Astrocyte (in vitro differentiated cells and primary cell): ENCODE measurements at places on chromosomes 13 and 19.

GRCh38 chr19:41870401-41870873, 6.6 kb upstream of the CD79A start:
- H3K36me3 ChIP-seq, result peaks cover 47% of the 10 kb centered on the region
- H3K4me3 ChIP-seq, result no peak overlapping the region
- no peaks in the 10 kb centered on the region for H3K4me1 ChIP-seq

DNA sequence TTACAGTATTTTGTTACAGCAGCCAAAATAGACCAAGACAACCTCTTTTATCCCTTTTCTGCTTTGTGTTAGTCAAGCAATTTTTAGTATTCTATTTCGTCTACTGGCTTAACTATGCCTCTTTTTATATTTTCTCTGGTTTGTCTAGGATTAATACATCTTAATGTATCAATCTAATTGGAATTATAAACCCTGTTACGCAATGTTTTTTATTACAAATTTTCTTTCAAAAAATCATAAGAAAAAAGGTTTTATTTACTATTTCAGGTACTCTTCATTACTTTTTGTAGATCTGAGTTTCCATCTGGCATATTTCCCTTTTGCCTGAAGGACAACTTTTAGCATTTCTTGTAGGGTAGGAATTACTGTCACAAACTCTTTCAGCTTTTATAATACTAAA, 275.3 kb downstream of the DIAPH3 start:
- no peaks in the 10 kb centered on the region for H3K27me3 ChIP-seq
- no peaks in the 10 kb centered on the region for H3K4me1 ChIP-seq
- H3K27ac ChIP-seq, result no peak overlapping the region
- H3K4me3 ChIP-seq, result no peak overlapping the region

DNA sequence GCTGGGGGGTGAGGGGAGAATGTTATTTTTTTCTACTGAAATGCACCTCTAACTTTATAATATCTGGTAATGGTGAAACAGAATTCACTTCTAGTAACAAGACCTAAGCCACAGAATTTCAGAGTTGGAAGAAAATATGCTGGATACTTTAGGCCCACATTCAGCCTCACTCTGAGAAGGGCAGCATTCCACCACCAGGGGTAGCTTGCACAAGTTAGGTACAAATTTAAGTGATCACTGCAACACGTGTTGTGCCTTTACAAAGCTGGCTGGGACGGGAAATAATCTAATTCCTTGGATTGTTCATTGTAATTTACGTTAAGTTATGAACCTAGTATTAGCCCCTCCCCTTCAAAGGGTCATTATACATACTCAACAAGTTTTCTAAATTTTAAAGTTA, 192.3 kb downstream of the RGCC start:
- no peak overlapping the region for H3K4me3 ChIP-seq
- H3K36me3 ChIP-seq, result no peaks in the 10 kb centered on the region
- no peaks in the 10 kb centered on the region for H3K27me3 ChIP-seq
- no peak overlapping the region for H3K27ac ChIP-seq

GRCh38 chr19:41843371-41843770, 1.1 kb downstream of the LYPD4 start:
- no peak for DNase-seq
- H3K4me1 ChIP-seq, result no peaks in the 10 kb centered on the region

DNA sequence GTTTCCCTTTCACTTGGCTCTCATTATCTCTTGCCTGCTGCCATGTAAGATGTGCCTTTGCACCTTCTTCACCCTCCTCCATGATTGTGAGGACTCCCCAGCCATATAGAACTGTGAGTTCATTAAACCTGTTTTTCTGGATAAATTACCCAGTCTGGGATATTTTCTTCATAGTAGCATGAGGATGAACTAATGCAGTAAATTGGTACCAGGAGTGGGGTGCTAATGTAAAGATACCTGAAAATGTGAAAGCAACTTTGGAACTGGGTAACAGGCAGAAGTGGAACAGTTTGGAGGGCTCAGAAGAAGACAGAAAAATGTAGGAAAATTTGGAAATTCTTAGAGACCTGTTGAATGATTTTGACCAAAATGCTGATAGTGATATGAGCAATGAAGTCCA, 487.4 kb downstream of the LMO7 start:
- no peak overlapping the region for H3K27ac ChIP-seq
- no peak overlapping the region for H3K4me3 ChIP-seq
- H3K4me1 ChIP-seq, result no peaks in the 10 kb centered on the region
- H3K27me3 ChIP-seq, result no peaks in the 10 kb centered on the region

- H3K4me3 ChIP-seq, result no peak overlapping the region
- no peaks in the 10 kb centered on the region for H3K4me1 ChIP-seq
- H3K36me3 ChIP-seq, result no peaks in the 10 kb centered on the region
Observed at GRCh38 chr13:26236296-26236695, 14.2 kb upstream of the RNF6 start.

- H3K36me3 ChIP-seq, result no peaks in the 10 kb centered on the region
- H3K4me3 ChIP-seq, result no peak overlapping the region
- H3K27me3 ChIP-seq, result peaks cover 20% of the 10 kb centered on the region
- no peak overlapping the region for H3K27ac ChIP-seq
- H3K4me1 ChIP-seq, result peaks cover 8% of the 10 kb centered on the region
Observed at GRCh38 chr13:99417201-99418102, 83.8 kb upstream of the TM9SF2 start.

DNA sequence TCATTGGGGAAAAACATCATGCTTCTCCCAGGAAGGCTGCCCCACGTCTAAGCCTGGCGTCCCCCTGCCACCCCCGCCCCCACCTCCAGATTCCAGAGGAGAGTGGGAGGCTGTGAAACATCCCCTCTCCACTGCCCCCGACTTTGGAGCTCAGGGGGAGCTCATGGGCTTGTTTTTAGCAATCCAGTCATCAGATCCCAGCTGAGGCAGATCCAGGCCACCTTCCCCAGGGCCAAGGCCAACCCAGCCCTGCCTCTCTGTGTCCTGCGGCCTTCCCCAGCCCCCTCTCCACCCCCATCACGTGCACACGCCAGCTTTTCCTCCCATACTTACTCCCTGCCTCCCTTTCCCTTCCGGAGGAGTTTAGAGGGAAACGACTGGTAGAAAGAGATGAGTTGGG, 38.8 kb downstream of the SHISA2 start:
- no peak overlapping the region for H3K4me3 ChIP-seq
- DNase-seq, result no peak
- no peak overlapping the region for H3K27ac ChIP-seq
- H3K36me3 ChIP-seq, result no peaks in the 10 kb centered on the region
- peaks cover 8% of the 10 kb centered on the region for H3K4me1 ChIP-seq
- H3K27me3 ChIP-seq, result no peaks in the 10 kb centered on the region

DNA sequence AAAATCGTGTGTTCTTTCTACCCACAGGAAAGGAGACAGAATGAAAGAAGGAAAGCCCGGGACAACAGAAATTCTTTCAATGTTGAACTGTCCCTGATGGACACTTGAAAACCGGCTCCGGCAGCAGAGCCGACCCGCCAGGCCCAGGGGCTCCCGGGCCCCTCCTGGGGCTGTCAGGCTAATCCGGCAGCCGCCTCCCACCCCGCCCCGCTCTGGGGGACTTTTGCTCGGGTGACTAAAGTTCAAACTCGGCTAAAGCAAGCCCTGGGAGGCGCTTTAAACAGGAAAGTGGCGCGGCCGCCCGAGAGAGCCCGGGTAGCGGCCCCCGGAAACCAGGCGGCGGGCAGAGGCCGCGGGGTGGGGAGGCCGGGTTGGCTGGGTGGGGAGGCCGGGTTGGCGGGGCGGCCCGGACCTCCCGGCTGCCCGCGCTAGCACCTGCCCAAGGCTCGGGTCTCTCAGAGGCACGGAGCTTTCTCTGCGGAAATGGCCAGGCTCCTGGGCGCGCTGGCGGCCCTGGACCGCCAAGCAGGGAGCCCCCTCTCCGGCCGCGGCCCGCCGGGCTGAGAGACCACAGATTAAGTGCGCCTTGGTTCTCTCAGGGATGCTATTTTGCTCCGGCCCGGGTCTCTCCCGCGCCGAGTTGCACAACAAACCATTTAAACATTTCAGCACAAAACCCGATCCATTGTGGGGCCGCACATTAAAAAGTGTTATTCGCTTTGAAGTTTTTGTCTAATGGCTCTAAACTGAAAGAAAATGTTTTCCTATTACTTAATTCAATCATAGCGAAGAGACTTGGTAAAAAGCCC, 2.6 kb upstream of the GSX1 start:
- no peak overlapping the region for H3K4me3 ChIP-seq
- no peak overlapping the region for H3K27ac ChIP-seq
- peaks cover 50% of the 10 kb centered on the region for H3K27me3 ChIP-seq
- H3K36me3 ChIP-seq, result no peaks in the 10 kb centered on the region
- DNase-seq, result no peak
- no peaks in the 10 kb centered on the region for H3K4me1 ChIP-seq

GRCh38 chr13:31968473-31968872, 63.1 kb upstream of the FRY start:
- peaks cover 20% of the 10 kb centered on the region for H3K4me1 ChIP-seq
- no peak overlapping the region for H3K27ac ChIP-seq
- DNase-seq, result no peak
- no peak overlapping the region for H3K4me3 ChIP-seq

- H3K27me3 ChIP-seq, result no peaks in the 10 kb centered on the region
- DNase-seq, result peak; percentile 3
- no peak overlapping the region for H3K4me3 ChIP-seq
- H3K4me1 ChIP-seq, result no peaks in the 10 kb centered on the region
- H3K27ac ChIP-seq, result no peak overlapping the region
Observed at GRCh38 chr13:84208246-84208910, 326.1 kb upstream of the SLITRK1 start.

- no peak overlapping the region for H3K4me3 ChIP-seq
- DNase-seq, result no peak
- no peaks in the 10 kb centered on the region for H3K27me3 ChIP-seq
- no peaks in the 10 kb centered on the region for H3K36me3 ChIP-seq
- H3K4me1 ChIP-seq, result peaks cover under 1% of the 10 kb centered on the region
Observed at GRCh38 chr19:8302357-8302691, 5.8 kb downstream of the CD320 start.

GRCh38 chr19:36986601-36987000, 70.5 kb downstream of the ZNF568 start:
- no peaks in the 10 kb centered on the region for H3K36me3 ChIP-seq
- DNase-seq, result no peak
- no peaks in the 10 kb centered on the region for H3K27me3 ChIP-seq
- H3K27ac ChIP-seq, result no peak overlapping the region

GRCh38 chr13:79910875-79911540, 429.9 kb downstream of the SPRY2 start:
- no peaks in the 10 kb centered on the region for H3K27me3 ChIP-seq
- peaks cover 4% of the 10 kb centered on the region for H3K4me1 ChIP-seq
- DNase-seq, result no peak
- H3K27ac ChIP-seq, result no peak overlapping the region
- H3K4me3 ChIP-seq, result no peak overlapping the region
- no peaks in the 10 kb centered on the region for H3K36me3 ChIP-seq

DNA sequence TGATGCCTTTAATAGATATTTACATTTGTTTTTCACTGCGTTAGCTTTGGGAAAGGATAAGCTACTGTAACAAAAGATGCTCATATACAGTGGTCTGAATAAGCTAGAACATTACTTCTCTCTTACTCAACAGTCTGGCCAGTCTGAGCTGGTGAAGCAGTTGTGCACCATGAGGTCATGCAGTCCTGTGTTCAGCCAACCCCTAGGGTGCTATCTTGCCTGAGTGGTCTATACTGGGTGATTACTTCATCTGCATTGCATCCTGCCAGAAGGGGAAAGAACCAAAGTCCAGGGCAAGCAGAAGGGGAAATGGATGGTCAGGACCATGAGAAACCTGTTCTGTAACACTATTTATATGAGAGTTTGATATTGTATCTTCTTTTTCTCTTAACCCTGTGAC, 31.5 kb downstream of the ERCC5 start:
- no peak overlapping the region for H3K4me3 ChIP-seq
- peaks cover 33% of the 10 kb centered on the region for H3K36me3 ChIP-seq
- H3K27ac ChIP-seq, result no peak overlapping the region
- peak; percentile 63 for DNase-seq

GRCh38 chr13:58254943-58255342, 623.4 kb downstream of the PCDH17 start:
- no peaks in the 10 kb centered on the region for H3K4me1 ChIP-seq
- H3K36me3 ChIP-seq, result no peaks in the 10 kb centered on the region
- H3K4me3 ChIP-seq, result no peak overlapping the region
- no peaks in the 10 kb centered on the region for H3K27me3 ChIP-seq

GRCh38 chr13:30735025-30735871, at the start of gene ALOX5AP:
Gene ALOX5AP, plus strand, starts transcription at chr13:30735543. Its CDS starts 63 bp downstream, at chr13:30735606.
- H3K27ac ChIP-seq, result peak within 1 kb of the TSS; percentile 15
- peaks cover 27% of the 10 kb centered on the region for H3K4me1 ChIP-seq
- no peaks in the 10 kb centered on the region for H3K36me3 ChIP-seq

- no peak overlapping the region for H3K27ac ChIP-seq
- H3K36me3 ChIP-seq, result no peaks in the 10 kb centered on the region
- no peak for DNase-seq
- H3K4me3 ChIP-seq, result no peak overlapping the region
Observed at GRCh38 chr19:47991191-47991808, 670 bp downstream of the BSPH1 start.

DNA sequence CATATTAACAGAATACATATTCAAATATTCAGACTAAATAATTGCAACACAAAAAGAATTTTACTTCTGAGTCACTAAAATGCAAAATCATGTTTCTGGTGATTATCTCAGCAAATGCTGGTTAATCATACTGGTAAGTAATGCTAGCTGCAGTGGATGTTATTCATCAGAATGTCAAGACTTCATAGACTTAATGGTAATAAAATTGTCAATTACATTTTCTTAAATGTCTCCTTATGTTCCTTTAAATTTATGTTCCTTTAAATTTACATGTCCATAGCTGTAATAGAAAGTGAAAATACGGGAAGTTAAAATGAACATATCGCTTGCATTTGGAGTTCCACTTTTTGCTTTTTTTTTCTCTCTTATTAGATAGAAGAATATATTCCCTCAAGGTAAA, 853.0 kb downstream of the SLITRK6 start:
- H3K27ac ChIP-seq, result no peak overlapping the region
- H3K27me3 ChIP-seq, result no peaks in the 10 kb centered on the region
- no peaks in the 10 kb centered on the region for H3K36me3 ChIP-seq
- DNase-seq, result no peak

GRCh38 chr19:39498798-39499642, at the start of gene DLL3:
Gene DLL3, plus strand, starts transcription at chr19:39498947. Its CDS starts 28 bp downstream, at chr19:39498975.
- H3K27ac ChIP-seq, result no peak within 1 kb of the TSS
- peaks cover 31% of the 10 kb centered on the region for H3K27me3 ChIP-seq
- no peak for DNase-seq
- H3K4me3 ChIP-seq, result peak within 1 kb of the TSS; percentile 30
